ENCODE measurements at places on chromosomes 12 and 14.

DNA sequence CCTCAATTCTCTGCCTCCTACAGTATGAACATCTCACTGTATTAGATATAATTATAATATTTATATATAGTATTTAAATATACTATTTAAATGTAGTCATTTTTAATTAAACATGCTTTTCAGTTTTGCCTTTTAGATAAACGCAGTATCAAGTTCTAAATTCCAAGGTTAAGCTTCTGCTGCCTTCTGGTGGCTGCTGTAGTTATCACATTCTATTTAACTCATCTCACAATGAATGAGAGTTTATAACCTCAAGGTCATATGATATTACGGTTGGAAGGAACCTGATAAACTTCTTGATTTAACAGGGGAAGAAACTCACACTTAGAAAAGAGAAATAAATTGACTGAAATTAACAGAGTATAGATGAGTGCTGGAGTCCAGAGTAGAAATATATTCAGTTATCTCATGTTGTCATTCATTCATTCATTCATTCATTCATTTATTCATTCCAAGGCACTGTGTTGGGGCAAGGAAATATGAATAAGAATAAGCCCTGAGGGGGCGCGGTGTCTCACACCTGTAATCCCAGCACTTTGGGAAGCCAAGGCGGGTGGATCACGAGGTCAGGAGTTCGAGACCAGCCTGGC is 31.9 kb downstream of the GUCY2C start:
- DNase-seq: peak; percentile 50

- DNase-seq: no peak
These were observed 272.0 kb upstream of the DIO2 start for GRCh38 chr14:80483331-80483730.

DNA sequence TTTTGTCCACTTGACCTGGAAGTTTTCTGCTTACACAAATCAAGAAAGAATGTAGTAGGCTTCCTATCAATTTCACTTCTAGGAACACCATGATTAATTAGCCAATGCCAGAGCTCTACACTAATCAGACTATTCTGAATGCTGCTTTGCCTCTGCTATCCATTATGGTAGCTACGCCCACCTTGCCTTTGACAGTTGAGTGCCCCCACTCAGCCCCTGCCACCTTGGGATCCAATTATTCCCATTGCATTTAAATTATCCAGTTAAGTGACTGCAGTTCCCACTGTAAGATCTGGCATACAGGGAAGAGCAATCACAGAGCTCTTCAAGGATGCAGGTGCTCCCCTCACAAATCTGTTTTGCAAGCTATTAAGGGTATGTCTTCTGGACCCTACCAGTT is 47.5 kb downstream of the FIGNL2 start:
- DNase-seq: no peak

DNA sequence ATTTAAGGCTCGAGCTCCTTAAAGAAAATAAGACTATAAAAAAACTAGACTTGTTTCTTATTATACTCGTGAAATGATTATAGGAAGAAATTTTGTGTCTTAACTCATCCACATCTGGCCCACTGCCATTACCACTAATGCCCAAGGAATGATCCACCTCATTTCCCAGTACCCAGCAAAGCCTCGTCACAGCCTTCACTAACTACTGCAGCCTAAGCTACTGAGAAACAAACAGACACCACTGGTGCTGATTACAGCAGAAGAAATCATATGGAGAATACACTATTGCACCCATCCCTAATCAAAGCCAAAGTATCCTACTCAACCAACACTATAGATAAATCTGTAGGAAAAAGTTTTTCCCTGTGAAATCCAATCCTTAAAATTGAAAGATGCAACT is 205.3 kb upstream of the NAV3 start:
- DNase-seq: peak; percentile 97

- peak; percentile 97 for DNase-seq
These were observed 119.7 kb downstream of the FBXL14 start for GRCh38 chr12:1474574-1475153.

DNA sequence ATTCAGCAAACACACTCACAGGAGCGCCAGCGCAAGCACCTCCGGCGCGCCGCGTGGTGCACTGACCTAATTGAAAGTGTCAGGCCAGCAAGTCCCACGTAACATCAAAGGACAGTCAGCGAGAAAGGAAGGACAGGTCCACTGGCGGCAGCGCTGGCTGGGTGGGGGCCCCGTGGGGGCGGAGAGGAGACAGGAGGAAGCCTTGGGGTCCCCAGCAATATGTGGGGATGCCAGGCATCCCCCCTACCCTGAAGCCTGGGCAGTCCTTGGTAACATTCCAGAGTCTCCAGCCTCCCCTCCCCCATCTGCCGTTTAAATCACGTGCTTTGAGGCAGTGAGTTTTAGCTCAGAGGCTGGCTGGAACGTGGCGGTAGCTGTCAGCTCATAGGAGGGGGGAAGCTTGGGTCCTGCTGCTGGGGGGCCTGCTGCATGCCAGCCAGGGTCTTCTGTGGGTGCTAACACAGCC is 159.2 kb downstream of the CALM1 start:
- no peak for DNase-seq

DNA sequence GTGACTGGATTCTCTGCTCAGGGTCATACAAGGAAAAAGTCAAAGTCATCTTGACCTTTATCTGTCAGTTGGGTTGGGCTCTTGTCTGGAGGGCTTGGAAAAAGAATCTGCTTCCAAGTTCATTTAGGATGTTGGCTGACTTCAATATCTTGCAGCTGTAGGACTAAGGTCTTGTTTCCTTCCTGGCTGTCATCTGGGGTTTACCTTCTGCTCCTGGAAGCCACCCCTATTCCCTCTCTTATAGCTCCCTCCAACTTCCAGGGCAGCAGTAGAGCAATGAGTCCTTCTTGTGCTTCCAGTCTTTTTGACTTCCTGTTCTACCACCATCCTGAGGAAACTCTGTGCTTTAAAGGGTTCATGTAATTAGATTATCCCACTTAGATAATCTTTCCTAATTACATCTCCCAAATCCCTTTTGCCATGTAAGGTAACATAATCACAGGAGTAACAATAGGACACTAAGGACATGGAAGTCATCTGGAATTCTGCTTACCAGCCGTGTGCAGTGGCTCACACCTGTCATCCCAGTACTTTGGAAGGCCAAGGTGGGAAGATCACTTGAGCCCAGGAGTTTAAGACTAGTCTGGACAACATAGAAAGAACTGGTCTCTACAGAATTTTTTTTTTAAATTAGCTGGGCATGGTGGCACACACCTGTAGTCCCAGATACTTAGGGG is 170.7 kb upstream of the KITLG start:
- no peak for DNase-seq

DNA sequence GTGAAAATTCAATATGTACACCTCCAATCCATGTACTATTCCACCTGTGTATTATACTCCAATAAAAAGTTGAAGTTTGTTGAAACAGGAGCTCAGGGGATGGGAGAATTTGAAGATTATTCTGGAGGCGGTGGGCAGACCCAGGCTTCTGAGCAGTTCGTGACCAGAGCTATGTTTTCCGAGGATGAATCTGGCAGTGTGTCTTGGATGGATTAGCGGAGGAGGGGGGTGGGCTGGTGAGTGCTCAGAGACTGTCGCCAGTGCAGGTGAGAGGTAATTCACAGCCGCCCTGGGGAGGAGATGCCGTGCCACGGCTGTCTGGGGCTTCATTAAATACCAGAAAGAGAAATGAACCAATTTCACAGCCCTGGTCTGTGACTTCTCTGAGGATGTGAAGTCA is 283.0 kb upstream of the RTL1 start:
- no peak for DNase-seq

Data from foreskin fibroblast (primary cell).